Stimulated activated CD8-positive, alpha-beta memory T cell treated with anti-CD3 and anti-CD28 coated beads, Interleukin-15, amount 100 ng/mL, for 1 hour (primary cell): ENCODE measurements at places on chromosomes 5 and 9.

- no peak for DNase-seq
Observed at GRCh38 chr5:115936031-115936430, 26.2 kb upstream of the LVRN start.

DNA sequence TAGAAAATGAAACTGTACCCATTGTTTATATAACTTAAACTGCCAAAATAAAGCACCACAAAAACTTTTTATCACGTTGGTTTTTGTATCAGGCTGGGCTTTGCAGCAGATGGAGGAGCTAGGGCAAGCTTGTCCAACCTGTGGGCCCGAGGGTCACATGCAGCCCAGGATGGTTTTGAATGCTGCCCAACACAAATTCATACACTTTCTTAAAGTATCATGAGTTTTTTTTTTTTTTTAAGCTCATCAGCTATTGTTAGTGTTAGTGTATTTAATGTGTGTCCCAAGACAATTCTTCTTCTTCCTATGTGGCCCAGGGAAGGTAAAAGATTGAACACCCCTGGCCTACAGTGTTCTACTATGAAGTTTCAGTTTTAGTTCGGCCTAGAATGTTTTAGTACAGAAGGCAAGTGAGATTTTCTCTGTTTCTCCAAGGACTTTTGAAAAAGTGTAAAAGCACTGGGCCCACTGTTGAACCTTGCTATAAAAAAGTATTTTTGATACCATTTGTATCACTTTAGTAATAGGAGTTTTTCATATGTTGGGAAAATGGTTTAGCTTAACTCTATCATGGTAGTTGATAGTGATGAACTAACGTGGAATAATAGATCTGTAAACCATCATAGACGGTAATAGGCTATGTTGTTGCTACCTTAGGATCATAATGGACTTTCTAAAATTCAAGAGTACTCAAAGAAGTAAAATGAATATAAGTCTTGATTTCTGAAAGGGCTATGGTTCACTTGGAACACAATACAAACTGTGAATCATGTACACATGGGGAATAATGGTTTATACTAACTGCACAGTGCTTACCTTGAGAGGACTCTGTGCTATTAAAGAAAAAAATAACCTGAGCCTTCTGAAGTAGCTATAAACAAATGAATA lies 2.9 kb downstream of the CDKN2A start:
- no peak for DNase-seq

- DNase-seq = no peak
Observed at GRCh38 chr9:114187827-114188226, 32.5 kb downstream of the COL27A1 start.

GRCh38 chr9:14993061-14993800 lies 83.0 kb upstream of the FREM1 start:
- no peak for DNase-seq

DNA sequence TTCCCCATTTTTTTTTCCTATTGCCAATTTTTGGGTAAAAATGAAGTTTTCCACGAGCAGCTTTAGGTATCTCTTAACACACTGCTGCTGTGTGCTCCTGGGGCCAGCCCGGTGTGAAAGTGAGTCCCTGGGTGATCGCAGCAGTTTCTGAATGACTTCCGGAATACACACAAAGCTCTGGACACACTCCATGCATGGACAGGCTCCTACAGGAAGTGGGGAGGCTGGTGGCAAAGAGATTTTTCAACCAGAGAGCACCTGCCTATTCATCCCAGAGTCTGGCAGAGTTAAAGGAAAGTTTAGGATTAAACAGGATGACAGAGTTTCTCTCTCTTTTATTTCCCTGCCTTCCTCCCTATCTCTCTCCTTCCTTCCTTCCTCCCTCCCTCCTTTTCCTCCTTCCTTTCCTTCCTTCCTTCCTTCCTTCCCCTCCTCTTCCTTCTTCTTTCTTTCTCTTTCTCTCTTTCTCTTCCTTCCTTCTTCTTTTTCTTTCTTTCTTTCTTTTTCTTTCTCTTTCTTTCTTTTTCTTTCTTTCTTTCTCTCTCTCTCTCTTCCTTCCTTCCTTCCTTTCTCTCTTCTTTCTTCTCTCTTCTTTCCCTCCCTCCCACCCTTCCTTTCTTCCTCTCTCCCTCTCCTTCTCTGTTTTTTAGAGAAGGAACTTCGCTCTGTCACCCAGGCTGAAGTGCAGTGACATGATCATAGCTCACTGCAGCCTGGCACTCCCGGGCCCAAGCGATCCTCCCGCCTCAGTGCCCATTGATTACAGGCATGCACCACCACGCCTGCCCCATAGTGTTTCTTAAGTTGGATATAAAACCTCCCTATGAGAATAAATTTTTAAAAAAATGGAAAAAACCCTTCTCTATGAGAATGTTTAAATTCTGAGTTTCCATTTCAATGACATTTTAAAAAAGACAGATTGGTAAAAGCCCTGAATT lies 38.7 kb upstream of the UBTD2 start:
- DNase-seq = no peak
